Effector CD8-positive, alpha-beta T cell (primary cell): ENCODE measurements at places on chromosomes 4 and X.

- DNase-seq, result peak; percentile 75
Measured at GRCh38 chrX:71254092-71254963, at the start of gene ZMYM3. ZMYM3 (minus strand) TSS chrX:71254140; CDS start chrX:71253255, 885 bp downstream.

GRCh38 chr4:87962398-87963146, 12.9 kb upstream of the SPP1 start:
- DNase-seq, result no peak

DNA sequence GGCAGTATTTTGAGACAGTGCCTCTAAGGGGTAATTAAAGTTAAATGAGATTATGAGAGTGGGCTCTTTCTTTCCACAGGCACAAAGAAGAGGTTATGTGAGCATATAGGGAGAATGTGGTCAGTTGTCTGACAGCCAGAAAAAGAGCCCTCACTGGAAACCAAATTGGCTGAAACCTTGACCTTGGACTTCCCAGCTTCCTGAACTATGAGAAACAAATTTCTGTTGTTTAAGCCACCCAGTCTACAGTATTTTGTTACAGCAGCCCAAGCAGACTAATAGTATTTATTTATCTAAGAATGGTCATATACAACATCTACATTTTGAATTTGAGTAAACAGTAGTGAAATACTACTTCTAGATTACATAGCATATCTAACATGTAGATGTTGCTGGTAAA, 473.8 kb downstream of the IL15 start:
- DNase-seq, result no peak

DNA sequence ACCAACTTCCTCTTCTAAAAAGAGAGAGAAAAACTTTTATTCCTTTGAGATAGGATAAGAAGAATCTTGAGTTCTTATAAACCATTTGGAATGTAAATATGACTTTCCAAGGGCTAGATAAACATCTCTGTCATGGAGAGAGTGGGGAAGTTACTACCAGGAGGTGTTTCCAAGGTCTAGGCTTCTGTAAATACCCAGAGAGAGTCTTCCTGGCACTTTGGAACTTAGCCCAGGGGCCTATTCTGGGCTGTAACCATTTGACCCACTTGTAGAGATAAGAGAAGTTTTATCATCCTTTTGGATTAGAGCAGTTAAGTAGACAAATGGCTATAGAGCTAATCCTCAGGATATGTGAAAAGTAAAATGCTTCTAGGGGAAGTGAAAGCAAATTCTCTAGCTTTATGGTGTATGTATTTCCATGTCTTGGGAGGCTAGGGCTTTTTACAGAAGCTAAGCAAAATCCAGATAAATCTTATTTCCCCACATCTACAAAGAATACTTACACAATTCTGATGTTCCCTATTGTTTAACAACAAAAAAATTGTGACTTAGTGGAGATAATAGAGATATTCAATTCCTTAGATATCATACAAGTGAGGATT, 51.1 kb downstream of the MCUB start:
- no peak for DNase-seq

DNA sequence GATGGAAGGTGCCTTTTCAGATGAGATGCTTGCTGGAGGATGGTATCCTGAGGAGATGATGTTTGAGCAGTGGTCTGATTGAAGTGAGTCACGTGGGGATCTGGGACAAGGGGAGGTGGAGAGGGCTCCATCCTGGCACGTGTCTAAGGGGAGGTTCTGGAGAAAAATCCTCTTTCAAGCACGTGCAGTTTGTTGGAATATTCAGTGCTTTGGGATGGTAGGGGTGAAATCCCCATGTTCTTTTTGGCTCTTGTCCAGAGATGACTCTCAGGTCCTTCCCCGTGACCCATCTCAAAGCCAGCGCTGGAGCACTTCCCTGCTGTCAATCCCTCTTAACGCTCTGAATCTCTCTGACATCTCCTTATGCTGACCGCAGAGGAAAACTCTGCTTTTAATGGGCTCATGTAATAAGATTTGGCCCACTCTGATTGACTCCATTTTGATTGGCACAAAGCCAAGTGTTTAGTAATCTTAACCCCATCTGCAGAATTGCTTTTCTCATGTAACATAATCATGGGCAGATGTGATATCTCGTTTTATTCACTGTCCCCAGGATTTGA, 10.8 kb upstream of the KLKB1 start:
- no peak for DNase-seq

- no peak for DNase-seq
Measured at GRCh38 chr4:8840816-8841455, 30.7 kb downstream of the HMX1 start.

DNA sequence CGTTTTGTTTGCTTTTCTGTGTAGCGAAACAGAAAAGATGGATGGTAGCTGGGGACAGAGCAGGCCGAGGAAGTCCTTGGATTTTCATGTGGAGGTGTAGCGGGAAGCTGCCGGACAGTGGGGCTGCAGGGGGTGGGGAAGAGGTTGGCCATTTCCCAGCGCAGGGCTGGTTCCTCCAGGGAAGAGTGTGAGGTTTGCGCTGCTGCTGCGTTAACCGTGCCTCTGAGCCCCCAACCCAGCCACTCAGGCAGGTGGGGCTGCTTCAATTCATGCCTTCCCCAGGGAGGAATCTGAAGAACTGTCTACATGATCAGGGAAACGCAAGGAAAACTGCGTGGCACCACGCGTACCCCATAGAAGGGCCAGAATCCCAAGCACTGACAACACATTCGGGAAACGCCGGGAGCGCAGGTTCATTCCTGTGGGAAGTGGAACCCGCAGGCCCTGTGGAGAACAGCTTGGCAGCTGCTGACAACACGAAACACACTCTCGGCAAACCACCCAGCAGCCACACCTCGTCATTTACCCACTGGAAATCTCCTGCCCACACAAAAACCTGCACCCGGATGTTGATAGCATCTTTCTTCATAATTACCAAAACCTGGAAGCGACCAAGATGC, 57.7 kb downstream of the PCGF3 start:
- no peak for DNase-seq

DNA sequence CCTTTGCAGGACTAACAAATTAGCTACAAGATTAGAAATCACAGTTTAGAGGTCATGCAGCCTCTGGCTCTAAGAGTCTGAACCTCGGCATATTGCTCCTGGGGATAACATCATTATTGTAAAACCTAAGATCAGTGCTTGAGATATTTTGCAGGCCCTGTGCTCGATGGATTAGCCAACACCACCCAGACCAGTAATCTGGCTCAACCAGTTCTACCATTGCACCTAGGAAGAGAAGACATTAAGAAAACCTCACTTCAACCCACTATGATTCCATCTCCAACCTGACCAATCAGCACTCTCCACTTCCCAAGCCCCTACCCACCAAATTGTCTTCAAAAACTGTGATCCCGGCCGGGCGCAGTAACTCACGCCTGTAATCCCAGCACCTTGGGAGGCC, 43.6 kb downstream of the WFS1 start:
- no peak for DNase-seq

- DNase-seq, result no peak
Measured at GRCh38 chrX:53195401-53195800, 29.6 kb downstream of the KDM5C start.

- DNase-seq, result no peak
Measured at GRCh38 chr4:127997534-127998388, 32.6 kb downstream of the ABHD18 start.

DNA sequence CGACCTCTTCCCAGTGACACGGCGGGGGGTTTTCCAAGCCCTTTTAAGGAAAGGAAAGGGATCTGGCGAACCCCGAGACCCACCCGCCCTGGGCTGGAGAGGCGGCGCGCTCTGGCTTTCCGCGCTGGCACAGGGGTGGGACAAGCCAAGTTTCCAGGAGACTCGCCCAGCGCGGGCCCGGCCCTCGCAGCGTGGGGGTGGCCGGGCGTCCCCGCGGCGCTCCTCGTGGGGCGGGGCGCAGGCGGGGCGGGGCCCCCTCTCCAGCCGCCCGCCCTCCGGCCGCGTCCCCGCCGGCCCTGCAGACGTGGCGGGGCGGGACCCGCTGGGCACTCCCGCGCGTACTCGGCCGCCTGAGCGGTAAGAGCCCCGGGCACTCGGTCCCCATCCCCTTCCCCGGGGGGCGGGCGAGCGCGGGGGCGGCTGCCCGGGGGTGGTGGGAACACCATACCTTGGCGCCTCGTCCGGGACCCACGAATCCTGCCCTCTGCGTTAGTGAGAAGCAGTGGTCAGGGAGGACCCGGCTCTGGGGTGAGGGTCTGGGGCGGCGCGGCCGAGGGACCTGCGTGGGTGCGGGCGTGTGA, at the start of gene FAM114A1:
FAM114A1 (plus strand) TSS at position 329 of the 581 bp plus-strand sequence. CDS start 10,273 bp downstream, outside the sequence.
- no peak for DNase-seq

- DNase-seq, result no peak
Measured at GRCh38 chr4:5247735-5248134, 196.5 kb downstream of the STK32B start.

- no peak for DNase-seq
Measured at GRCh38 chr4:183157215-183157614, 58.2 kb downstream of the WWC2 start.

GRCh38 chr4:124111922-124112321, 600.6 kb downstream of the ANKRD50 start:
- no peak for DNase-seq

- no peak for DNase-seq
Measured at GRCh38 chr4:8893624-8894423, 22.2 kb upstream of the HMX1 start.

GRCh38 chrX:20315140-20315539, 48.4 kb upstream of the RPS6KA3 start:
- no peak for DNase-seq

- no peak for DNase-seq
Measured at GRCh38 chr4:147017081-147017480, 71.4 kb upstream of the TTC29 start.

- no peak for DNase-seq
Measured at GRCh38 chrX:128769495-128769894, 717.3 kb upstream of the ACTRT1 start.

- no peak for DNase-seq
Measured at GRCh38 chr4:73867783-73868182, 1.4 kb upstream of the CXCL1 start.

GRCh38 chrX:73076838-73077237, 2.5 kb downstream of the PABPC1L2A start:
- no peak for DNase-seq

GRCh38 chrX:115040417-115040816, 23.0 kb upstream of the IL13RA2 start:
- DNase-seq, result no peak

DNA sequence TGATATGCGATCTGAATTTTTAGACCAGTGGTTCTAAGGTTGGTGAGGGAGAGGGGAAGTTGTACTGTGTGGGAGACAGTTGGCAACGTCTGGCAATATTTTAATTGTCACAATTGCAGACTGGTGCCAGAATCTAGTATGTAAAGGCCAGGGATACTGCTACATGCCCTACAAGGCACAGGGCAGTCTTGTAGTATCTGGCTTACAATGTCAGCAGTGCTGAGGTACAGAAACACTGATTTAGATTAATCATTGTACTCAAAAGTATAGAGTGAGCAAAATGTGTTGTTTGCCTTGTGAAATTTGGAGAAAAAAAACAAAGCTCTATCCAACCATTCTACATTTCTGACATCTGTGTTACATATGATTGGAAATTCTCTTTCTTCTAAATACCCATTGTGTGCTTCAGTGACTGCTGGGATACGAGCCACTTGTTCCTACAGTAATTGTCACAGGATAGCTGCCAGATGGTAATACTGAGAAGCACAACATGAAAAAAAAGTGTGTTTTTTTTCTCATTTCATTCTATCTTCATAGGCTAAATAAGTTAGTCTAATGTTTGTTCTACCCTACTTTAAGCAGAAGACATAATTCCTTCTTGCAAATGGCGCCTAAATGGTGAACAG, 526.7 kb upstream of the AGA start:
- no peak for DNase-seq

DNA sequence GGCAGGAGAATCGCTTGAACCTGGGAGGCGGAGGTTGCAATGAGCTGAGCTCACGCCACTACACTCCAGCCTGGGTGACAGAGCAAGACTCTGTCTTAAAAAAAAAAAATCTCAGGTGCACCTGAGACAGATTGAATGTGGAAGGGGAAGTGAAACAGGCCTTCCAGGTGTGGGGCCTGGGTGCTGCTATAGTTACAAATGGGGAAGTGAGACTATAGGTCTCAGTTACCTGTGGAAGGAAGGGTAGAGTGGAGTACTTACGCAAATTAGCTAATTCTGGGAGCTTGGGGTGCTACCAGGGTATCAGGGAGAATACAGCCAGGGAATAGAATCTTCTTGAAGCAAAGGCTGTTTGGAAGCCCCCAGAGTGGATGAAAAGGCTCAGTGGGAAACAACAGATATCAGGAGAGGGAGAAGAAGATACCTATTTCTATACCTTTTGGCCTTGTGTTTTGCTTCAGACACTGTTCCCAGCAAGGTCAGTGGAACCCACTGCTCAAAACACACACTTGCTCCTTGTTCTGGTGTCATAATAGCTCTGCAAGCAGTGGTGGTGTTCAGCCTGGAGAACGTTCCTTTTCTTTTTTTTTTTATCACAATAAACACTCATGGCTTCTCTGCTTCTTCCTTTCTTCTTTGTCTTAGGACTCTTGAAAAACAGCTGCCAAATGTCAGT, 7.0 kb downstream of the CD38 start:
- no peak for DNase-seq

DNA sequence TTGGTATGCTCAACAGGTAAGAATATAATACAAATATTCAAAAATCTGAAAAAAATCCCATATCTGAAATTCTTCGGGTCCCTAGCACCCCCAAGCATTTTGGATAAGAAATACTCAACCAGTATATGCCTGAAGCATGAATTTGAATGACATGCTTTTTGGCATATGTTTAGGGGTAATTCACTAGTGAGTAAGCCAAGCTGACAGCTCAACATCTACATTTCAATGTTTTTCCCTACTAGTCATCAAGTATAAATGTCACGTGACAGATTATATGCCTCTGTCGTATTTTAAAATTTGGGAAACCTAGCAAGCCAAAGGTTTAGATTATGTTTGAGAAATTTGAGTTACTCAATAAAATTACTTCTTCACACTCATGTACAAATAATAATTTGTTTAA, 125.1 kb downstream of the FGF16 start:
- no peak for DNase-seq
